ENCODE measurements at places on chromosomes 6 and 20. TPM values are rescaled to one million over a fixed set of nuclear protein-coding genes. Genes with fewer than 3 reads are reported as not detected.

Gene PROKR2
- total RNA-seq = not detected

Gene HTR1B
- total RNA-seq = not detected

Gene FHL5
- not detected for total RNA-seq

Gene ENPP4
- total RNA-seq = 2.3 TPM

Gene DNAH8
- total RNA-seq = not detected

Gene TP53TG5
- not detected for total RNA-seq

Gene ASIP
- not detected for total RNA-seq

Gene PGBD1
- total RNA-seq = not detected

Gene ADAM33
- total RNA-seq = not detected

Gene ADGRF4
- 3.9 TPM for total RNA-seq

Gene HUS1B
- total RNA-seq = 0.17 TPM

Gene RSPO4
- total RNA-seq = not detected

Gene ID4
- total RNA-seq = 69.8 TPM

Gene PAK1IP1
- 25.7 TPM for total RNA-seq

Gene SLC24A3
- total RNA-seq = not detected

Gene MRS2
- 18.7 TPM for total RNA-seq

Gene PHACTR1
- not detected for total RNA-seq

Gene LST1
- not detected for total RNA-seq

Gene PKIG
- 38.5 TPM for total RNA-seq

Gene TSBP1
- total RNA-seq = not detected

Gene GJA1
- 26.6 TPM for total RNA-seq

Gene OOEP
- not detected for total RNA-seq

Gene ANGPT4
- not detected for total RNA-seq

Gene TCP11
- 2.0 TPM for total RNA-seq

Gene GNMT
- total RNA-seq = not detected

Gene EDN1
- 1.2 TPM for total RNA-seq

Gene MATN4
- 0.10 TPM for total RNA-seq

Gene RIPPLY2
- not detected for total RNA-seq

Gene FLRT3
- 56.1 TPM for total RNA-seq

Gene HDGFL1
- not detected for total RNA-seq

Gene C6orf52
- total RNA-seq = not detected

Gene LGSN
- total RNA-seq = not detected

Gene DEFB124
- not detected for total RNA-seq

Gene C4B
- not detected for total RNA-seq

Gene SLC17A1
- 0.64 TPM for total RNA-seq

Gene JAG1
- 148 TPM for total RNA-seq

Gene MYLK4
- 1.2 TPM for total RNA-seq

Gene SEL1L2
- not detected for total RNA-seq

Gene SIRPD
- not detected for total RNA-seq

Gene CLPSL1
- total RNA-seq = not detected

Measured in Caki2 (cell line).